Hematopoietic multipotent progenitor cell treated with erythropoietin and hydrocortisone succinate and interleukin-3 and kit ligand, for 8 days (in vitro differentiated cells): ENCODE measurements at places on chromosomes 2 and 18.

DNA sequence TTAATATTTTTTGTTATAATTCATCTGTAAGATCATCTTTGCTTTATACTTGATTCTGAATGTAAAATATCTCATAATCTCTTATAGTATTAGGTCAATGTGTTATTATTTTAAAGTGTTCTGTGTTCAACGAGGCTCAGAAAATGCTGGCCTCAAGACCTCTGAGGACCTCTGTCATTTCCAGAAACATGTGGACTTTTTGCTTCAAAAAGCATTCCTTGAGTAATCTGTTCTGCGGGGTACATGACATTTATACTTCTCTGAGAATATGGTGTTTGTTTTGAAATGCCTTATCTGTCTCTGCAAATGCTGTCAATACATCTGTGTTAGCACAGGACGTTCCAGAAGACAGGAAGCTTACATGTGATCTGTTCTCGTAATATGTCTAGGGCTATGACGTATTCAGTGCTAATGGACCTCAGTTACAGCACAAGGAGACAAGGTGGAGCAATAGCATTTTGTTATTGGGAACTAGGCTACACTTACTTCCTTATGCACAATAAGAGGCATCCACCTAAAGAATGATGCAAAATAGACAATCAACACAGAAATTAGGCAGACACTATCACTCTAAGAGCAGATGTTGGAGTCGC, 37.6 kb upstream of the IL1RL1 start:
- DNase-seq, result no peak

DNA sequence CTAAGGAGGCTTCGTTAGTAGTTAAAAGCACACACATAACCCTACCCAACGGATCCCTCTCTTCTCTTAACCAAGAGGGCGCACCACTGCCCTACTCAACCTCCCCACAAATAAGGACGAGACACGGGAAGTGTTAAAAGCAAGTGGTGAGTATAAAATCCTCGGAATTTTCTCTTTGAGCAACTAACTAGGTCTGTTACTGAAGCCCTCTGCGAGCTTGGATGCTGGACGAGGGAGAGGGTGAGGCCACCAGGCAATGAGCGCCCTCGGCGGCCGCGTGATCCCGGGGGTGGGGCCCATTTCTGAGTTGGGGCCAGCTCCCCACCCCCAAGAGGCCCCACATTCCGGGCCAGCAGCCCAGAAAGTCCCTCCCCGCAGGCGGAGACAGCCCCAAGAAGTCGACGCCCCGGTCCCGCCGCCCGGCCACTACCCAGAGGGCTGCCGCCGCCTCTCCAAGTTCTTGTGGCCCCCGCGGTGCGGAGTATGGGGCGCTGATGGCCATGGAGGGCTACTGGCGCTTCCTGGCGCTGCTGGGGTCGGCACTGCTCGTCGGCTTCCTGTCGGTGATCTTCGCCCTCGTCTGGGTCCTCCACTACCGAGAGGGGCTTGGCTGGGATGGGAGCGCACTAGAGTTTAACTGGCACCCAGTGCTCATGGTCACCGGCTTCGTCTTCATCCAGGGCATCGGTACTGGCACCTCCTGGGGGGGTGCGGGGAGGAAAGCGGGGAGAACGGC, at the start of gene CYBRD1:
CYBRD1 (plus strand) TSS at position 423 of the 736 bp plus-strand sequence; CDS start at position 495, 72 bp downstream.
- DNase-seq, result peak; percentile 92

DNA sequence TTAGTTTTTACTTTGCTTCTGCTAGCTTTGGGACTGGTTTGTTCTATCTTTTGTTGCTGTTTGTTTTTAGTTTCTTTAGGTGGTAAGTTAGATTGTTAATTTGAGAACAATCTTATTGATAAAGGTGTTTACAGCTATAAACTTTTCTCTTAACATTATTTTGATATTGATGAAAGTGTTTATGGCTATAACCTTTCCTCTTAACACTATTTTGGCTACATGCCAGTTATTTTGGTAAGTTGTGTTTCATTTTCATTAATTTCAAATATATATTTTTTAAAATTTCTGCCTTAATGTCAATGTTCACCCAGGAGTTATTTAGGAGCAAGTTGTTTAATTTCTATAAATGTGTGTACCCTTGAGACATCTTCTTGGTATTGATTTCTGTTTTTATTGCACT, 229.6 kb upstream of the SYT4 start:
- no peak for DNase-seq

DNA sequence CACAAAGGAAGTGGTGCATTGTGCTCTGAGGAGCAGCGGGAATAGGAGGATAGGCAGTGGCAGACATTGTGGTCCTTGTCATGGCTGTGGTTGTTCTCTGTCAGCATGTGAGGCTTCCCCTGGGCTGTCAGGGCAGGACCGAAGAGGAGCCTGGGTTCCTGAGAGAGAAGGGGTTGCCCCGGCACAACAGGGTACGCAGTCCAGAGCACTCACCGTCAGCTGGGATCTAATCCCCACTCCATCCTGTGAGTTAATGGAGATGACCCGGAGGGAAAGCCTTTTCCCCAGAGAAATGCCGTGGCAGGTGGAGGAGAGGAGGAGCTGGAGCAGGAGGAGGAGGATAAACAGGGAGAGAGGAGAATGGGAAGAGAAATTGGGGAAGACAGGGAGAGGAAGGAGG, 396.7 kb upstream of the HS6ST1 start:
- no peak for DNase-seq

- no peak for DNase-seq
Observed at GRCh38 chr18:9530226-9531009, 55.1 kb downstream of the RALBP1 start.

- no peak for DNase-seq
Observed at GRCh38 chr2:96913117-96913397, 43.2 kb upstream of the SEMA4C start.

GRCh38 chr18:63074981-63075404, 244.6 kb downstream of the BCL2 start:
- peak; percentile 82 for DNase-seq

GRCh38 chr2:168552450-168552856, 96.4 kb downstream of the CERS6 start:
- DNase-seq, result no peak

DNA sequence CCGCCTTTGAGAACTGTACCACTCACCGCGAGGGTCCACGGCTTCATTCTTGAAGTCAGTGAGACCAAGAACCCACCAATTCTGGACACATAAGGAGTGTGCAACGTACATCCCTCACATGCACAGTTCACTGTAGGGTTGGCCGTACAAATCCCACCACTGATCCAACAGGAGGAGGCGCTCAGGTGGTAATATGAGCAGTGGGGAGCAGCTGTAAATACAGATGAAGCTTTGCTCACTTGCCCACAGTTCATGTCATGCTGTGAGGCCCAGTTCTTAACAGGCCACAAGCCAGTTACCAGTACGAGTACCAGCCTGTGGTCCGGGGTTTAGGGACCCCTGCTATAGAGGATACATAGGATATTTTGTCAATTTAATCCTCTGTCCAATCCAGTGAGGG, 54.4 kb downstream of the CYP1B1 start:
- no peak for DNase-seq

- DNase-seq, result no peak
Observed at GRCh38 chr2:176830362-176830761, 382.2 kb upstream of the HNRNPA3 start.

GRCh38 chr18:12102136-12102842, 8.6 kb downstream of the ANKRD62 start:
- DNase-seq, result no peak

DNA sequence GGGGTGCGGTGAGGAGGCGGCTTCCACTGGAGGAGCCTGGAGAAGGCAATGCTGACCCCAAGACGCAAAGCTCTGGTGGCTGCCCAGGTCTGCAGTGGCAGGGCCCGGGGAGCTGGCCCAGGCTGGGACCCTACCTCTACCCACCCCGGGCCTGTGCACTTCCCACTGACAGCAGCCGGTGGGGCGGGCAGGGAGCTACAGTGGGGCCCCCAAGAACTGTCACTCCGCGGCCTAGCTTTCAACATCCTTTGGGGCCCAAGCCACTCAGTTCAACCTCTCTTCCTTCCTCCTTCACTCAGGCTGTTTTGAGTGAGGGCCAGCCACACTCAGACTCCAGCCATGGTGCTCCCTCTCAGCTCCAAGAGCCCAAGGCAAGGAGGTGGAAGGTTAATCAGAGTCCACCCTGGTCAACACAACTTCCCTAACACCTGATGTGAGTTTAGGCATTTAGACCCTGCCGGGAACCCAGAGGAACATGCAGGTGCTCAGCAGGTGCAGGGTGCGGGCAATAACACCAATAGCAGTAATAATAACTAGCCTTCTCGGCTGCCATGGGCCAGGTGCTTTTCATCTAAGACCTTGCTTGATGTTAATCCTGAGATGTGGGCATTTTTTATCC, 93.6 kb downstream of the ZFP36L2 start:
- no peak for DNase-seq

DNA sequence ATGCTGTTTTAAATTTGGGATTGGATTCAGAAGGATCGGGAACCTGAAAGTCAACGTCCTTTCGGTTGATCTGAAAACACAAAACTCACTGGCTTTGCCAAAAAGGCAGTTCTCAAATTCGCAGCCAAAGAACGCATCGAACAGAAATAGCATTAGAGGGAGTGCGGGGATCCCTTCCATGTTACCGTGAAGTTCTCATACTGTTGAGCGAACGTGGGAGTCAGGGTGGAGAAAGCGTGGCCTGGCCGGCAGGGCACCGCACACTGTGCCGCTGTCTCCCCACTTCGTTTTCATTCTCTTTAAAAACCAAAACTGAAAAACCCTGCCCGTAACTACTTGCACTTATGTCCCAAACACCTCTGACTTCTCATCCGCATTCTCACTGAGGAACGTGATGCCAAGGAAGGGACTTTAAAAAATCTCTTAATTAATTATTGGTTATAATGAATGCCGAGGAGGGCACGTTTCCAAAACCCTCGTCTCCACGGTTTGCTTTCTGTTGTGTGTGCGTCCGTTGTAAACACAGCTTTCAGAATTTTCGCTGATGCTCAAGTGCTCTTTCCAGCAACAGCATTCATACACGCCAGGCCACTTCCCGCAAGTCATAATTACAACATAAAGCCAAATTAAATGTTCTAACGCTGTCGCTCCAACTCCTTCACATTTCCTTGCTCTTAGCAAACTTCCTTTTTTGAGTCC, 60.9 kb upstream of the TWIST2 start:
- DNase-seq, result no peak

DNA sequence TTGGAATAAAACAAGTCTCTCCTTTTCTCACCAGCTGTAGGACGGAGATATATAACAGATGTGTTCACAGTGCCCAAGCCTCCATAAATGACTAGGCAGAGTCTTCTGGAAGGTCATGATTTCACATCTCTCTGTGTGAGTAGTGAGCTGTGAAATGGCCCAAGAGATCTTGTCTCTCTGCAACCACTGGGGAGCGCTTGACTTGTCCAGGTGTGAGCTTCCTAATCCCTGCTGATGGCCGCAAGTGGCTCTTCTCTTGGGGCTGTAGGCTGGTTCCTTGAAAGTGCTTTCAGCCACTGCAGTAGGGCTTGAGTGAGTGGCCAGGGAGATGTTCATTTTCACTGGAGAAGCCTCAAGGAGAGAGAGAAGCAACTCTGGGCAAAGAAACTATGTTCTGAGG, 38.1 kb upstream of the OTOS start:
- DNase-seq, result no peak

GRCh38 chr2:232196802-232197201, 181.7 kb upstream of the ALPP start:
- no peak for DNase-seq

DNA sequence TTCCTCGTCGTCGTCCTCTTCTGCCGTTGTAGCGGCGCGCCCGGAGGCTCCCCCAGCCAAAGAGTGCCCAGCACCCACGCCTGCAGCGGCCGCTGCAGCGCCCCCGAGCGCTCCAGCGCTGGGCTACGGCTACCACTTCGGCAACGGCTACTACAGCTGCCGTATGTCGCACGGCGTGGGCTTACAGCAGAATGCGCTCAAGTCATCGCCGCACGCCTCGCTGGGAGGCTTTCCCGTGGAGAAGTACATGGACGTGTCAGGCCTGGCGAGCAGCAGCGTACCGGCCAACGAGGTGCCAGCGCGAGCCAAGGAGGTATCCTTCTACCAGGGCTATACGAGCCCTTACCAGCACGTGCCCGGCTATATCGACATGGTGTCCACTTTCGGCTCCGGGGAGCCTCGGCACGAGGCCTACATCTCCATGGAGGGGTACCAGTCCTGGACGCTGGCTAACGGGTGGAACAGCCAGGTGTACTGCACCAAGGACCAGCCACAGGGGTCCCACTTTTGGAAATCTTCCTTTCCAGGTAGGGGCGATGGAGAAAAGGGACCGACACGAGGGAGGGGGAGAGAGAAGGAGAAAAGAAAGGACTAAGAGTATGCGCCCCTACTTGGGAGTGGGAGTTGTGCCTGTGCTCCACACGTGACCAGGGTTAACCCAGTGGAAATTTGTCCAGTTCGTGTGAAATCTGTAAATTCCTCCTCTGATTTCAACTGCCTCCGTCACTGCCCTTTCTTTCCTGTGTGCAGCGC, 800 bp downstream of the HOXD13 start:
- no peak for DNase-seq

DNA sequence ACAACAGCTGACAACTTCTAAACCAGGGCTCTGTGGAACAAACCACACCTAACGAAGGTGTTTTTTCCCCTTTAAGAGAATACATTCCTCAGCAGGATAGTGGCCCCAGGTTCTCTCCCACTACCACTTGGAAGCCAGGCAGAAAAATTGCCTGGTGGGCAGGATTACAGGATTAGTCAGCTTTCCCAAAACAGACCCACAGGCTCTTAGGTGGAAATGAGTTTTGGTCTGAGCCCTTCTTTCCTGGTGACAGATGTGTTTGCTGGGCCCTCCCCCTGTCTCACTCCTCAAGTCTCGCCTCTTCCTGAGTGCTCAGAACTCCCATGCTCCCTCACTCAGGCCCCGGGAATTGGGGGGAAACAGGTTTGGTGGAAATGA, 139.4 kb upstream of the HAAO start:
- DNase-seq, result peak; percentile 72

DNA sequence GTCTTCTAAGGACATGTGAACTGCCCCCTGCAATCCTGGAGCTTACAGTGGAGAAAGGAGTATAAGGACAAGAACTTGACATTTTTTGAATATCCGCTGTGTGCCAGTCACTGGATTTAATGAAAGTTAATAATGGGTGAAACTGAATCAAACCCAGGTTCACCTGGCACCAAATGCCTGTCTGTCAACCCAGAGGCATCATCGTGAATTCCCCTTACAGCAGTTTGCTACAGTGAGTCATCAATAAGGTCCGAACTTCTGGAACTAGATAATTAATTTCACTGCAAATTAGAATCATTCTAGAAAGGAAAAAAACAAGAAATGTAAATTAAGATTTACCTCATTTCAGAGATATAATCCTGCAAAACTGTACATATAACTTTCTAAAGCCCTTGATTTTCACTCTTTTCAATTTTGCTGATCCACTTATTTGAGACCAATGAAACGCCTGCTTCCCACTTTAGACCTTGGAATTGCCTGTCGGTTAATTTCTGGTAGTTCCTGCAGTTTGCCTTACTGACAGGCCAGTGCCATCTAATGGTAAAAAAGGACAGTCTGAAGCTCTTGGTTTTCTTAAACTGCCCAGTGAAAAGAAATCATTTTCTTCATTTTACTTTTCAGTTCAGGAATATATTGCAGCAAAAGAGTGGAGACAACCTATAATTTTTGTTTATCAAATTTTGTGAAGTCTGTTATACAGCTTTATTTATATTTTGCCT, 8.2 kb downstream of the DSG2 start:
- no peak for DNase-seq
